ENCODE measurements at places on chromosomes 2 and 18.

- no peak for DNase-seq
Observed at GRCh38 chr18:5771343-5771742, 124.0 kb downstream of the TMEM200C start.

GRCh38 chr2:2842466-2842865 is 511.4 kb upstream of the MYT1L start:
- no peak for DNase-seq

- DNase-seq: no peak
Observed at GRCh38 chr2:160144280-160144990, 55.6 kb downstream of the ITGB6 start.

- no peak for DNase-seq
Observed at GRCh38 chr18:50729376-50729775, 90.4 kb downstream of the MRO start.

DNA sequence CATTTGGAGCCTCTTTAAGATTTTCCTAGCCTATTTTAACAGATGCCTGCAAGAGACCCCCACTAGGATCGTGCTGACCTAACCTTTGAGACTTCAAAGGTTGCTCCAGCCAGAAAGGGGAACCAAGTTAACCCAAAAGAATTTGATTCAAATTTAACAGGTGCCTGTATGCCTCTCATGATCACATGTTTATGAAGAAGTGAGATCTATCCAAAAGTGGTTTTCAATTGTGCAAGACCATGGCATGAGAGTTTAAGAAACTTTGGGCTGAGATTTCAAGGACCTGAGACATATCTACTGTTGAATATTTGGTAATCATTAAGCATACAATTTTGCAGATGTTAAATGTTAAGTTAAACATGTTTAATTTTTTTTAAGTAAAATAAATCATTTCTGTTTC is 1.3 kb upstream of the RSAD2 start:
- no peak for DNase-seq

GRCh38 chr2:201149064-201149820 is 33.3 kb downstream of the CFLAR start:
- no peak for DNase-seq

- no peak for DNase-seq
Observed at GRCh38 chr2:216696321-216696720, 972 bp upstream of the IGFBP5 start.

DNA sequence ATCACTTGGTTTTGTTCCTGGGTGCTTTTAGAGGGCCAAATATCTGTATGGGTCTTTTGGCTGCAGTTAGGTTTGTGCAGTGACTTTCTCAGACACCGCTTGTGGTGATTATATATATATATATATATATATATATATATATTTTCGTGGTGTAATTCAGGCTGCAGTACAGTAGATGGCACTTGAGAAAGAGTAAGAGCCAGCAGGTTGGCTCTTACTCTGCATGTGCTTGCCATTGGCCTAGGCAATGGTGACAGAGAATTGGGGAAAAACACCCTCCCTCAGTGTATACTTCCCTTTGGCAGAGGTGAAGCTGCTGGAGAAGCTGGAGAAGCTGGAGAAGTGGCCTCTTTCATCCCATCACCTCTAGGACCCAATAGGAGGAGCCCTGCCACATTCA is 22.2 kb upstream of the MYL1 start:
- DNase-seq: no peak

- no peak for DNase-seq
Observed at GRCh38 chr2:214503568-214503967, 92.7 kb downstream of the VWC2L start.

DNA sequence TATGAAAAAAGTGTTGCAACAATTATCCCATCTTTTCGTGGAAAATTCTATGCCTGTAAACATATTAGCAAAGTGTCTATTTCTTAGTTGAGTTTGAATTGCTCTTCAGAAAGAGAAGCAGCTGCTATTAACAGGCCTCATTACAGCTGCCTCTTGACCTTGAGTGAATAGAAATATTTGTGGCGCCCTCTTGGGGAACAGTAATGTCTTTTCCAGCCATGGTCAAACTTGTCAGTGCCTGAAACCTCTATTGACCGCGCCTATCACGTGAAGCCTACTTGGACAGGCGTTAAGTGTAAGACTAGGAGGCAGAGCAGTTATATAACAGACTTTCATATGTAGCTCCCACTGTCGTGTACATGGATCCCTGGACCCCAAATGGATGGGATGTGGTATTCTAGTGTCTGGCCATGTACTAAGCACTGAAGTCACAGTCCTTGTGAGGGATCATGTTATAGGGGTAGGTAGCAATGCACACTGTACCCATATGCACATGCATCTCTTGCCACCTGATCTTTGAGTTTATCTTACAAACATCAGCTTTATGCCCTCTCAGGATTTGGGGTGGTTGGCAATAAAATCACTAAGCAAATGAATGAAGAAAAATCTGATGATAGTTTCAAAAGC is 245.0 kb downstream of the PTGR3 start:
- no peak for DNase-seq

- DNase-seq: no peak
Observed at GRCh38 chr18:8938817-8939216, 163.7 kb upstream of the NDUFV2 start.

DNA sequence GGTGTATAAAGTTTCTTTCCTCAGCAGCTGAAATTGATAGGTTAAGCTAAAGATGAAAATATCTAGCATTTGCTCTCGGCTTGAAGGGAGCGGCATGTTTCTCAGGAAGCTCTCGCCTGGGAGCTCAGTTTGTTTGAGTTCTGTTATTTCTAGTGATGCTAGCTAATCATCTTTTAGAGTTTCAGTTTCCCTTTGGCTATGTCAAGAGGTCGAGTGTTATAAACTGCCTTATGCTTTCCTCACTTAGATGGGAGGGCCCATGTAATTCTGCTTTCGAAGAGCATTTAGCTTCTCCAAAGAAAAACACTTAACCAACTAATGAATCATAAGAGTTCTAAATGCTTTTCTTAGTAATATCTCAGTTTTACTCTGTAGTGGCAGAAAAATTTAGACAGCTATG is 33.6 kb downstream of the PLCL1 start:
- DNase-seq: no peak

DNA sequence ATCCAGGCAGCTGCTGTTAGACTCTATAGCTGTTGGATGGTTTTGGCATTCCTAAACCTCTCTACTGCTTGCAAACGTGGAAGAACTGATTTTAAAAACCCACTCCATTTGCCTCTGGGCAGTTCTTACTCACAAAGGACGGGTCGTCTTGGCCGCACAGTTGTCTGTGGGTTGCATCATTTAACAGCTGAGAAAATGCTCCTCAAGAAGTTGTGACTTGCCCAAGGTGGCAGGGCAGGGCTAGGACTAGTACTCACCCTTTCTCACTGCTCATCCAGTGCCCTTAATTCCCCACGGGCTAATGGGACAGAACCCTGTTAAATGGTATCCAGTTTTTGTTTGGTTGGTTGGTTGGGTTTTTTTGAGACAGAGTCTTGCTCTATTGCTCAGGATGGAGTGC is 997 bp upstream of the DRC1 start:
- DNase-seq: no peak

GRCh38 chr2:136207030-136207623 is 89.2 kb upstream of the CXCR4 start:
- no peak for DNase-seq

DNA sequence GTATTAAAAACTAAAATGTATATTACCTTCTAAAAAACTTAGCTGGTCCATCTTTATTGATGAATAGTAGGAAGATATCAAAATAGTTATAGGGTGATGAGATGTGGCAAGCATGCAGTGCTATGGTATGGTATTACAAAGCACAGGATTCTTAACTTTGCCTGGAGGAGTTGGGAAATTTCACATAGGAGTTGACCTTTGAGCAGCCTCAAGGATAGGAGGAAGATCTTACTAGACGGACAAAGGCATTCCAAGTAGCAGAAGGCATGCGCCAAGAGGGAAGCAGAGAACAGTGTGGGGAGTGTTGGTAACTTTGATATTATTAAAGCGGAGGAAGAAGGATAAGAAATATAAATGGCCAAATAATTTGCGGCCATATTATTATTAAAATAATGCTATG is 60.0 kb downstream of the TTC21B start:
- DNase-seq: no peak

- no peak for DNase-seq
Observed at GRCh38 chr2:170276925-170277629, 99.1 kb downstream of the MYO3B start.

DNA sequence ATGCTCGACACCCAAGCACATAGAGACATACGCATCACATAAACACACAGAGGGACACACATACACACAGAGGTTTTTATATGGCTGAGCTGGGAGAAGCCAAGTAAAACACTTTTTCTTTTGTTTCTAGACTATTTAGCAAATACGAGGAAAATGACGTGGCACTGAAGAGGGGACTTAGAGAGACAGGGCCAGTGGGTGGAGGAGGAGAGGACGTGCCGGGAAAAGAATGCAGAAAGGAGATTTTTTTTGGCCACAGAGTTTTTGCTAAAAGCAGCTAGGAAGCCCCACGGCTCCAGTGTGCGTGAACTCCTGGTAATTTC is 168.5 kb upstream of the KLF7 start:
- DNase-seq: no peak

- no peak for DNase-seq
Observed at GRCh38 chr2:37449761-37450296, 105.4 kb downstream of the QPCT start.

GRCh38 chr2:237581751-237582746 is 8.5 kb downstream of the RAB17 start:
- DNase-seq: peak; percentile 69

- no peak for DNase-seq
Observed at GRCh38 chr18:70279470-70279869, 9.4 kb upstream of the SOCS6 start.

- no peak for DNase-seq
Observed at GRCh38 chr18:70499218-70499691, 210.4 kb downstream of the SOCS6 start.

Measured in activated CD8-positive, alpha-beta memory T cell treated with anti-CD3 and anti-CD28 coated beads, Interleukin-2, amount 50 U/mL, for 48 hours (primary cell).